ENCODE measurements at places on chromosomes 1 and 21. TPM values are rescaled to one million over a fixed set of nuclear protein-coding genes. Genes with fewer than 3 reads are reported as not detected.

CD53 gene
- 405 TPM for total RNA-seq

CHI3L2 gene
- 10.9 TPM for total RNA-seq

LCE1B gene
- total RNA-seq = not detected

NPPA gene
- total RNA-seq = not detected

- no peak for DNase-seq
- H3K4me1 ChIP-seq = peaks cover 10% of the 10 kb centered on the region
- no peak overlapping the region for H3K27ac ChIP-seq
- no peaks in the 10 kb centered on the region for H3K36me3 ChIP-seq
- no peak overlapping the region for H3K4me3 ChIP-seq
Measured at GRCh38 chr1:41377397-41377796, 16.2 kb downstream of the FOXO6 start.

GRCh38 chr1:2215329-2215728, 12.8 kb upstream of the SKI start:
- H3K27ac ChIP-seq = no peak overlapping the region
- no peaks in the 10 kb centered on the region for H3K27me3 ChIP-seq
- H3K4me3 ChIP-seq = no peak overlapping the region
- H3K4me1 ChIP-seq = peaks cover 18% of the 10 kb centered on the region

DNA sequence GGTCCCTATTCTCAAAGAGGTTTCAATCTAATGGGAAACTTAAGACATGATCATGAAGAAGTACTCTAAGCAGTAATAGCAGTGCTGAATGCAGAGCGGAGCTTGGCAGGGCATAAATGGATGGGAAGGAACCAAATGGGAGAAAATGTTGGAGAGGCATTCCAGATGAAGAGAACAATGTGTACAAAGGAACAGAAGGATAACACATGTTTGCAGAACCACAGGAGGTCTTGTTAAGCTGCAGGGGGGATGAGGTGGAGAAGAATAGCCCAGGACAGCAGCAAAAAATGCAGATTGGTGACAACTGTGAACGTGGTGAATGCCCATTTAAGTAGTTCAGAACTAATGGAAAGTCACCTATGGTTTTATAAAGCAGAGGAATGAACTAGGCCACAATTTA, 99.1 kb downstream of the ASTN1 start:
- no peak for DNase-seq
- H3K27me3 ChIP-seq = no peaks in the 10 kb centered on the region
- H3K4me3 ChIP-seq = no peak overlapping the region
- no peak overlapping the region for H3K27ac ChIP-seq
- H3K36me3 ChIP-seq = no peaks in the 10 kb centered on the region
- no peaks in the 10 kb centered on the region for H3K4me1 ChIP-seq

DNA sequence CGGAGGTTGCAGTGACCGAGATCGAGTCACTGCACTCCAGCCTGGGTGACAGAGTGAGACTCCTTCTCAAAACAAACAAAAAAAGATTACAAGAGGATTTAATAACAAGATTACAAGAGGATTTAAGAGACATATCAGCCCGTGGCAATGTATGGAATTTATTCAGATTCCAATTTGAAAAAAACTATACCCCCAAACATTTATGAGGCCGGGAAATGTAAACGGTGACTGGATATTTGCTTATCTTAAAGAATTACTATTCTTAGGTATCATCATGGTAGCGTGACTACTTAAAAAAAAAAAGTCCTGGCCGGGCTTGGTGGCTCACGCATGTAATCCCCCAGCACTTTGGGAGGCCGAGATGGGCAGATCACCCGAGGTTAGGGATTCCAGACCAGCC, 21.2 kb upstream of the ELK4 start:
- no peak overlapping the region for H3K27ac ChIP-seq
- no peak for DNase-seq
- no peaks in the 10 kb centered on the region for H3K27me3 ChIP-seq

GRCh38 chr1:72936942-72937341, 654.6 kb upstream of the NEGR1 start:
- no peak overlapping the region for H3K27ac ChIP-seq
- no peak overlapping the region for H3K4me3 ChIP-seq
- H3K27me3 ChIP-seq = no peaks in the 10 kb centered on the region
- no peak for DNase-seq

GRCh38 chr1:190244406-190244805, 233.3 kb downstream of the BRINP3 start:
- H3K27ac ChIP-seq = no peak overlapping the region
- no peaks in the 10 kb centered on the region for H3K36me3 ChIP-seq
- no peaks in the 10 kb centered on the region for H3K4me1 ChIP-seq
- no peak for DNase-seq
- H3K27me3 ChIP-seq = no peaks in the 10 kb centered on the region
- H3K4me3 ChIP-seq = no peak overlapping the region

- no peak overlapping the region for H3K4me3 ChIP-seq
- DNase-seq = no peak
- H3K4me1 ChIP-seq = no peaks in the 10 kb centered on the region
- H3K36me3 ChIP-seq = no peaks in the 10 kb centered on the region
- no peak overlapping the region for H3K27ac ChIP-seq
Measured at GRCh38 chr21:32015461-32016139, 142.8 kb downstream of the HUNK start.

DNA sequence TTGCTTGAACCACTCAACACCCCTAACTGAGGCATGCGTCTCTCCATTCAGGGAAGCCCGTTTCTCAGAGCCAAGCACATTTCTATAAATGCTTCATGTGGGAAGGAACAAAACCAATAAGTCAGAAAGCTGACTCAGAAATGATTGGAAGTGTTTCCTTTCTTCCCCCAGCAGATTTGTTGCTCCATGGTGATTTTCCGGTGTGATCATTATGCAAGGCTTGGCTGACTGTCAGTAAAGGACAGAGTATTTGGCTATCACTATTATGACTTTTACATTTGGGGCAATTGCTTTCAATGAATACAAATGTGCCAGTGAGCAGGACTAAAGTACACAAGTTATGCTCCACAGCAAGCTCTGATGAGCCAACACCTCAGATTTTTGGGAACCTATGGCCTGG, 53.3 kb upstream of the ZC3H11B start:
- no peaks in the 10 kb centered on the region for H3K4me1 ChIP-seq
- DNase-seq = no peak
- no peaks in the 10 kb centered on the region for H3K36me3 ChIP-seq
- no peak overlapping the region for H3K27ac ChIP-seq

DNA sequence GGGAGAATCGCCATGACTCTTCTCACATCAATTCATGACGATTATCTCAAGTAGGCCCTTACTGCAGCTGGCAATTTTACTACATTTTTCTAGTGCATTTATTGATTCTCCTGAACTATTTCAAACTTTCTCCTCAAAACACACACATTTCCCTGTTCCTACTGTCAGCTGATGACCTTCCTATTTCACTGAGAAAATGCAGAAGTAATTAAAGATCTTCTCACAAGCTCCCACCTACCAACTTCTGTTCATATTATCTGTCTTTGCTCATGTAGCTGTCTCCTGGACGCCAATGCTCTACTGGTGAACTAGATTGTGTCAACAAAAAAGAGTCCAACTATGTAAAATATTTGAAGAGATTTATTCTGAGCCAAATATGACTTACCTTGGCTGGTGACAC, 36.4 kb upstream of the FASLG start:
- no peaks in the 10 kb centered on the region for H3K36me3 ChIP-seq
- DNase-seq = no peak
- peaks cover 3% of the 10 kb centered on the region for H3K4me1 ChIP-seq
- H3K4me3 ChIP-seq = no peak overlapping the region
- no peak overlapping the region for H3K27ac ChIP-seq

DNA sequence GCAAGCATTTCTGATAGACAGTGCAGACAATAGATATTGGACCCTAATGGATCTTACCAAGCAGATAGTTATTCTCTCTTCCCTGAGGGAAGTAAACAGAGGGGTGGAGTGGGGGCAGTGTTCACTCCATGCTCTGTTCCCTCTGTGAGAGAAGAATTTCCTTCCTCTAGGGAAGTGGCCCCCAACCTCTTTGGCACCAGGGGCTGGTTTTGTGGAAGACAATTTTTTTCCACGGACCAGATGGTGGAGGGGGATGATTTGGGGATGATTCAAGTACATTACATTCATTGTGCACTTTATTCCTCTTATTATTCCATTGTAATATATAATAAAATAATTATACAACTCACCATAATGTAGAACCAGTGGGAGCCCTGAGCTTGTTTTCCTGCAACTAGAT, 459.9 kb downstream of the ADGRL2 start:
- H3K36me3 ChIP-seq = no peaks in the 10 kb centered on the region
- no peaks in the 10 kb centered on the region for H3K4me1 ChIP-seq
- no peak overlapping the region for H3K4me3 ChIP-seq
- no peak overlapping the region for H3K27ac ChIP-seq
- DNase-seq = no peak

GRCh38 chr1:37234941-37235418, 200.7 kb upstream of the GRIK3 start:
- H3K4me3 ChIP-seq = no peak overlapping the region
- peaks cover 25% of the 10 kb centered on the region for H3K27me3 ChIP-seq
- no peak overlapping the region for H3K27ac ChIP-seq
- H3K36me3 ChIP-seq = no peaks in the 10 kb centered on the region
- no peak for DNase-seq
- H3K4me1 ChIP-seq = no peaks in the 10 kb centered on the region

DNA sequence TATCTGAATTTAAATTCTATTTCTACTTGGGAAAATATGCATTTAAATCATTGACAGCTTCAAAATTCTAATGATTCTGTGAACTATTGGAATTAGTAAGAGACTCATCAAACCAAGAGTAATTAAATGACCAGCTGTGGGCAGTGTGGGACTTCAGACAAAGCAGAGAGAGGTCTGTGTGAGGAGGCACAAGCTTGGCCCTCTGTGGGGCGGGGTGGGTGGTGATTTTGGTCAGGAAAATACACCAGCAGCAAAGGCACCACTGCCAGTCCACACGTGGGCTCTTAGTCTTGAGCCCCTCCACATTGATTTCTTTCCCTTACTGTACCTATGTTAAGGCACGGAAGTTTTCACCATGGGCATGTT, 39.2 kb upstream of the RAB4A start:
- H3K27me3 ChIP-seq = no peaks in the 10 kb centered on the region
- peaks cover 22% of the 10 kb centered on the region for H3K4me1 ChIP-seq
- no peak overlapping the region for H3K4me3 ChIP-seq
- no peaks in the 10 kb centered on the region for H3K36me3 ChIP-seq
- no peak overlapping the region for H3K27ac ChIP-seq

DNA sequence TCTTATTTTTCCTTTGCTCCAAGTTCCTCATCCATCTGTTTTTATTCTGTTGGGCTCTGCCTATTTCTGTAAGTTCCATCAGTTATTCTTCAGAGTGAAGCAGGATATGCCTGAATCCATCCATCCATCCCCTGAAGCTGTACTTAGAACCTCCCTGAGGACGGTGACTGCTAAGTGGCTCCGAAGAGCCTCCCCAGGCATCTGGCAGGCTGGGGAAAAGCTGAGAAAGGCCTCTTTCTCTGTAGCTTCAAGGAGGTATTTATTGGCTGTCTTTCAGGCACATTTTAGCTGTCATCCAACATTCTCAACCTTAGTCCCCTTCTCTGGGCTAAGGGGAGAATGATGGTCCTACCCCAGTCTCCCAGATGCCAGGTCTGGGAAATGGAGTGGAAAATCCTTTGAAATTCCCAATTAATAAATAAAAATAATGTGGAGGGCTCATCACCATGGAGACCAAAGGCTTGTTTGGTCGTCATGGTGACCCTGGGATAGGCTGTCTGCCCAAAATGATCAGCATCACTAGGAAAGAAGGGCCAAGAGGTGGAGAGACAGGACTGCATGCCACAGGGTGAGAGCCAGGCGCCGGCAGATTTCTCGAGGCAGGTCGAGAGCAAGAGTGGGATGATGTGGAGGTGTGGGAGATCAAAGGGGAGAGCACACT, 82.0 kb downstream of the UBIAD1 start:
- no peak for DNase-seq
- peaks cover 47% of the 10 kb centered on the region for H3K27me3 ChIP-seq
- no peaks in the 10 kb centered on the region for H3K36me3 ChIP-seq
- H3K4me3 ChIP-seq = no peak overlapping the region
- H3K27ac ChIP-seq = no peak overlapping the region
- peaks cover 14% of the 10 kb centered on the region for H3K4me1 ChIP-seq

DNA sequence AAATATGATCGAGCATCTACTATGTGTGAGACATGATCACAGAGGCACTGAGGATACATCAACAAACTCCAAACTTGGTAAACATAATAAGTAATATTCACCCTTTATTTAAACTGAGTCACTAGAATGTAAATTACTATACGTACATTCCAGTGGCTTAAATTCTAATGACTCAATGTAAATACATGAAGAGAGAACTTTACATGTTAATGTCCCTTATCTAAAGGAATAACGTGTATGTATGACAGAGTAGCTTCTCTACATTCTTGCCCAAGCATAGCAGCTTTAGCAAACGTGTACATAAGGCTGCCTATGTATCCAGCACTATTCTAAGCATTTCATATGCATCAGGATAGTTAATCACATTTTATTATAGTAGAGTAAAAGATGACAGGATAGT, 111.8 kb upstream of the CYYR1 start:
- H3K4me1 ChIP-seq = no peaks in the 10 kb centered on the region
- H3K27ac ChIP-seq = no peak overlapping the region
- no peaks in the 10 kb centered on the region for H3K36me3 ChIP-seq
- no peaks in the 10 kb centered on the region for H3K27me3 ChIP-seq

DNA sequence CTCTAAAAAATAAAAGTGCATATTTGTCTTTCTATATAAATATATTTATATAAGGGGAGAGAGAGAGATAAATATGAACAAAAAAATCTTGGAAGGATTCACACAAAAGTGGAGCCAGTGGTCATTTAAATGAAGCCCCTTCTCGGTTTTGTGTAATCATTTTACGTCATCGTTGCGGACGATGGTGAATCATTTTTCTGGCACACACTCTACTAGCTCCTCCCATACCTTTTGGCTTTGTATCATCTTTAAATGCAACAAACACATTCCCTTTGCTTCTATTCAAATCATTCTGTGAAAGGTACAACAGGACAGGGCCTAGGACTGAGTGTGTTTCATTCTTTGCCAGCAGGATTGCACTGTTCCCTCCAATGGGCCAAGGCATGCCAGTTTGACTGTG, 186.8 kb downstream of the TGFB2 start:
- no peak overlapping the region for H3K4me3 ChIP-seq
- DNase-seq = no peak
- no peak overlapping the region for H3K27ac ChIP-seq
- no peaks in the 10 kb centered on the region for H3K27me3 ChIP-seq
- no peaks in the 10 kb centered on the region for H3K4me1 ChIP-seq
- no peaks in the 10 kb centered on the region for H3K36me3 ChIP-seq
